ENCODE measurements at places on chromosomes 3 and 15.
A peak's percentile ranks its signal among the peaks of the same experiment; 100 is the strongest.

GRCh38 chr3:137347132-137347531 lies 389.3 kb downstream of the IL20RB start:
- no peak for DNase-seq

- no peak for DNase-seq
These were observed 108.1 kb upstream of the ABHD17C start for GRCh38 chr15:80587007-80587406.

- peak; percentile 62 for DNase-seq
These were observed 10.6 kb upstream of the KIF23 start for GRCh38 chr15:69403594-69403993.

GRCh38 chr3:183149915-183150750 lies 12.4 kb downstream of the LAMP3 start:
- no peak for DNase-seq

GRCh38 chr3:151916781-151917180 lies 43.3 kb downstream of the SUCNR1 start:
- no peak for DNase-seq

GRCh38 chr3:71255498-71255897 lies 328.0 kb downstream of the FOXP1 start:
- no peak for DNase-seq

DNA sequence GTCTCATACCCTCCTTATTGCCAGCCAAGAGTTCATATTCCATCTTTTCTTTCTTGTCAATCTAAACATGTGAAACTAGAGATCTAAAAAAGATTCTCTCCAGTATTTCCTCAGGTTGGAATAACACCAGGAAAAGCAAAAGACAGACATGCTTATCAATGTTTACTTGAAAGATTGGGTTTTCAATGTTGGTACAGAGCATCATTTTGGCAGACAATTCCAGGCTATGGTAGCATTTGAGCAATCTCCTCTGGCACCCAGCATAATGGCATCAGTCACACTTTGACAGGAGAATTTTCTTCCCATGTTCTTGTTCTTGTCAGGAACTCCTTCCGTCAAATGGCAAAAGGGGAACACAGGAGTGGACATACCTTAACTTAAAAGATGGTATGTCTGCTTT lies 61.0 kb upstream of the RARB start:
- no peak for DNase-seq

DNA sequence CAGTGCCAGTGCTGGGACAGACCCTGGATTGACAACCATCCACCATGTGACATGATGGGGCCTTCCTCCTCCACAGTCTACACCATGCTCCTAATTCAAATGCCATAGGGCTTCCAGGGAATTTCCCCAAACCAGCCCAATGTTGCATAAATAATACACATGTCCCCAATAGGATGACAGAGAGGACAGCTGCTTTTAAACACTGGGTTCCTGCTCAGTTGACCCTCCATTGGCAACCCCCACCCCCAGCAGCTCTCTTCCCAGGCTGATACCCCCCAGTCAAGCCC lies 28.3 kb upstream of the ATP2B2 start:
- DNase-seq, result no peak

- DNase-seq, result peak; percentile 52
These were observed 14.6 kb downstream of the HDAC11 start for GRCh38 chr3:13494463-13495350.

GRCh38 chr15:82812994-82813393 lies 3.6 kb downstream of the WHAMM start:
- no peak for DNase-seq

GRCh38 chr15:80106051-80106450 lies 46.6 kb downstream of the ZFAND6 start:
- DNase-seq, result no peak

GRCh38 chr3:194139814-194140391 lies 4.0 kb downstream of the HES1 start:
- DNase-seq, result no peak

GRCh38 chr3:138463724-138464490 lies 29.5 kb downstream of the ESYT3 start:
- no peak for DNase-seq

GRCh38 chr3:108959017-108959416 lies 5.3 kb upstream of the GUCA1C start:
- DNase-seq, result no peak

- no peak for DNase-seq
These were observed 27.8 kb upstream of the RPL32 start for GRCh38 chr3:12869035-12869621.

DNA sequence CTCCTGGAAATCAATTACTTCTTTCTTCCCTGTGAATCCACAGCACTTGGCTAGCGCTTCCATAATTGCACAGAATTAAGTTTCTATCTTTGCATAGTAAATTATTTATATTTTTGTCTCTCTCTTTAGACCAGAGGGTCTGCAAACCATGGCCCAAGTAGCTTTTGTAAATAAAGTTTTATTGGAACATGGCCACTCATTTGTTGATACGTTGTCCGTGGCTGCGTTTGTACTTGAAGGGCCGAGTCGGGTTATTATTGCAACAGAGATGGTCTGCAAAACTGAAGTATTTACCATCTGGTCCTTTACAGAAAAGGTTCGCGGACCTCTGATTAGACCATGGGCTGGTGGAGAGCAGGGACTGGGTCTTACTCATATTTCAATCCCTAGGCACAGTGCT lies 102.5 kb downstream of the RPLP1 start:
- no peak for DNase-seq

GRCh38 chr3:114660808-114661207 lies 367.0 kb downstream of the TIGIT start:
- DNase-seq, result no peak

- no peak for DNase-seq
These were observed 11.8 kb upstream of the PLXND1 start for GRCh38 chr3:129618186-129618820.

DNA sequence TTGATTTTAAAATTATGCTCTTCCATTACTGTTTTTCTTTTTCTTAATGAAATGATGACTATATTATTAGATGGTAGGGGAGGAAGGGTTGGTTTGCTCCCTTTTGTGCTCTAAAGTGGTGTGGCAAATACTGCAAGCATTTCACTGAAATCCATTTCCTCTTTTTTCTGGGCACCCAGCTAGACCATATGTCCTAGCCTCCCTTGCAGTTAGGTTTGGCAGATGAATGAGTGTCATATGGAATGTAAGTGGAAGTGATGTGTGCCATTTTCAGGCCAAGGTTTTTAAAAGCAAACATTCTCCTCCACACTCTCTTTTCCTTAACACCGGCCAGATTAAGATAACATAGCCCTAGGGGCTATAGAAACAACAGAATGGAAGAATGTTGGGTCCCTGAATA lies 363.0 kb downstream of the FGF12 start:
- no peak for DNase-seq

DNA sequence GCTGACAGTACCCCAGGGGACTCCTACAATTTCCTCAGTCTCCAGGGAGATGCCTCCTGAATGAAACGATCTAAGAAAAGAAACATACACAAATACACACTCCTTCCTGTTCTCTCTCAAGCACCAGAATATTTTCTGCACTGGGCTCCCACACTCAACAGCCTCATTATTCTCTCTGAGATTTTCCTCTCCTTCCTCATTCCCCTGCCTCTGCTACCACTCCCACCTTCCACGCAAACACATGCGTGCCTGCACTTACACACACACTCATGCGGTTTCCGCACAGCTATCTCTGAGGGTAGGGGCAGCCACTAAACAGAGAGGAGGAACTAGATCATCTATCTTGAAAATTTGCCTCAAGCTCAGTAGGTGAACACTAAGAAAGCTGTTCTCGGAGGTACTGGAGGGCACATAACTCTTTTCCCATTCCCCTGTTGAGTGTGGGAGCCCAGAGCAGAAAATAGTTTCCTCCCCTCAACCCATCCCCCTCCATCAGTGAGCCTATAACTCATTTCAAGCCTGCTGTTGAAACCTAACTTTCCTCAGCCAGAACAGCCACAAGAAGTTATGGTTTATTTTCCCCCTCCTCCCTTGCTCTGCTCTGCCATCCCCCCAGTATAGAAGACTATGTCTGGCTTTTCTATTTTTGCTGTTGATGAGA lies 30.5 kb upstream of the TIPARP start:
- no peak for DNase-seq

- DNase-seq, result no peak
These were observed 461.3 kb upstream of the RASGRP1 start for GRCh38 chr15:39025881-39026280.

DNA sequence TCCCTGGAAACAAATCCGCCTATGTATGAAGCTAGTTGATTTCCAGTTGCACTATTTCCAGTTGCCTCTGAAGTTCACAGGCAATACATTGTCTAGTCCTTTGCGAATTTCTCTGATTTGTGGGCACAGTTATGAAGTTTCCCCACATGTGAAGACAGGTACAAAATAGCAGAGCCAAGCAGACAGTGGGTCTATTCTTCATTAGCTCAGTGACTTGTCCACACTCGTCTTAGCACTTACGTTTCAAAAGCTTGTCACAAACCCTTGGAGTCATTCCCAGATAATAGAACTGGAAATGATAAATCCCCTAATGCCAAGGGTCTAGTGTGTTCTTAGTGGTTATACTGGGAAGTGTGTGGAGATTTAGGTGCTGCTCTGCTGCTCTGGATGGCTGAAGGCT lies 14.5 kb downstream of the SRPRB start:
- DNase-seq, result no peak

DNA sequence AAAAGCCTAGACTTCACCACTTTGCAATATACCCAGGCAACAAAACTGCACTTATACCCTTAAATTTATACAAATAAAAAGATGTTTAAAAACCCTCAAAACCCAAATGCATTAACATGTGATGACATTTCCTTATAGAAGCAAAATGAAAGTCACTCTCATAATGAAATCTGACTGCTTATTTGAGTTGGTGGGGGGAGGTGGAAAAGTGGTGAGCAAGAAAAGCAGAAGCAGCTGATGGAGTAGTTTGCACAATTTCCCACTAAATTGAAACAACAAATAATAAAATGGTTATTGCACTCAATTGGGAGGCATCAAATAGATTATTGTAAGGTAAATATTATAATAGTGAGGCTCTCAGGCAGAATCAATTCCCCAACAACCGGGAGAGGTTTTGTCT lies 54.0 kb upstream of the GADL1 start:
- DNase-seq, result no peak

DNA sequence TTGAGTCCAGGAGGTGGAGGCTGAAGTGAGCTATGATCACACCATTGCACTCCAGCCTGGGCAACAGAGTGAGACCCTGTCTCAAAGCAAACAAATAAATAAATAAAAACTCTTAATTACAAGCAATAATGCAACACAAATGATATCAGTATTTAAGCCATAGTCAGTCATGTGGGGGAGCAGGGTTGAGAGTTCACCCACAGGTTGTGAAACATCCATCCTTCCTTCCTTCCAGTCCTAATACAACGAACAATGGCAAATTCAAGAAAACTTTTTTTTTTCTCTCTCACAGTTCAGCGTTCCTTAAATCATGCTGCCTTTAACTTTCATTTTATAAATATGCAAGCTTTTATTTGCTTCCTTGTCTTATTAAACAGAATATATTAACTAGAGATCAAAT lies 24.1 kb downstream of the ZNF592 start:
- no peak for DNase-seq

DNA sequence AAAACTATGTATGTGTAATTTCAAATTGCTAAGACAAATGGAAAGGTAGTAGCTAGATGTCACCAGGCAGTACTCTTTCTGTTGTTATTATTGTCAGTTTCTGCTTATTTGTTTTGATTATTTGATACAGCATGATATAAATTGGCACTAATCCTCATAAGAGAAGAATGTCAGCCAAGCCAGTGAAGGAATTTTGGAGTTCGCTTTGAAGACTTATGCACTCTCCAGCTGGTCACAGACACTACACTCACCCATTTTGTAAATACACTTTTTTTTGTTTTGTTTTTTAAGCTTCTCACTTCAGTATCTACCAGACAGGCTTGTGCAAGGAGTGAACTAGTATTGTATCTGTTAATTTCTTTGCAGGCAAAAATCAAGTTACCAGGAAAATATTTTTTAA lies 180.2 kb upstream of the TTC14 start:
- no peak for DNase-seq

DNA sequence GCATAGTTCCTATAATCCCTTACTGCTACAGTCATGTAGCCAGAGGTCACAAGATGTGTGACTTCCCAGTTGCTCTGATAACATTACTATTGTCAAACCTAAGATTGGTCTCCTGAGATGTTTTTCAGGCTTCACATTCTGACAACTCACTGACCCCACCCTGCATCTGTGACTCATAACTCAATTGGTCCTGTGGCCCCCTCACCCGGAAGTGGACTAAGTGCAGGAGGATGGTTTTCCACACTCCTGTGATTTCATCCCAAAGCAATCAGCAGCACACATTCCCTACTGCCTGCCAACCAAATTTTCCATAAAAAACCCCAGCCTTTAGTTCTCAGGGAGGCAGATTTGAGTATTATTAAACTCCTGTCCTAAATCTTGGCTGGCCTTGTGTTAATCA lies 564.9 kb upstream of the ZNF385D start:
- DNase-seq, result no peak

GRCh38 chr3:29582273-29582672 lies 301.4 kb downstream of the RBMS3 start:
- DNase-seq, result no peak

DNA sequence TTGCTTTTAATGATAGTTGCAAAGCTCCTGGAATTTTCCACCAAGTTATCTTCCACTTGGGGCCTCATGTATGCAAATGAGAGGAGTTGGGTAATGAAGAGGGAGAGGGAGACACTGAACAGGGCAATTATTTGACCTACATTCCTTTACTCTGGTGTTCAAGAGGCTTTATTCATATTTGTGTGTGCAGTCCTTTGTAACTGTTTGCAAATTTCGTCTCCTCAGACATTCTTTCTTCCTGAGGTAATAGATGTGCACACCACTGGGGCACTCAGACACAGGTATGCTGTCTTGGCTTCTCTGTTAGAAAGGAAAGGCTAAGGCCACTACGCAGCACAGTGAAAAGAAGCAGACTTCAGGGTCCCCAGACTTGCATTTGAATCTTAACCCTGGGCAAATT lies 189.7 kb upstream of the IL12A start:
- peak; percentile 39 for DNase-seq

DNA sequence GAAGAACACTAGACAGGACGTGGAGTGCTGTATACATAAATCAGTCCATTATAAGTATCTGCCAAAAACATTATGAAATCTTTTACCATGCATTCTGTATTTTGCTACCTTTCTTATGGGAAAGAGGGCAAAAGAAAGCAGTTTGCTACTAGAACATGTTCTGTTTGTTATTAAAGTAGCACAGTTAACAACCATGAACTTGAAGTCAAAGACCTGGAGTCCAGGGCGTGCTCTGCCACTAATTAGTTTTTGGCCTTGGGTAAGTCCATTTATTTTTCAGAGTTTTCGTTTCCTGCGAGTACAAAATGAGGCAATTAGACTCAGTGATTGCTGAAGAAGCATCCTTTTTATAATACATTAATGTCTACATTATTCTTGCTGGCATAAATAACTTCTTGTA lies 143.3 kb upstream of the AGTR1 start:
- DNase-seq, result no peak

GRCh38 chr15:47974724-47975123 lies 146.1 kb upstream of the SLC24A5 start:
- DNase-seq, result no peak
